Right renal pelvis (tissue), 4 donors: ENCODE measurements at places on chromosomes 12 and 14. TPM values are rescaled to one million over a fixed set of nuclear protein-coding genes. Genes with fewer than 3 reads are reported as not detected.
A peak's percentile ranks its signal among the peaks of the same experiment; 100 is the strongest.

PNP gene
- 58.0 TPM for polyA plus RNA-seq

IFNG-AS1 gene
- not detected for polyA plus RNA-seq

GPR162 gene
- 24.6 TPM for polyA plus RNA-seq

- no peak for DNase-seq
Observed at GRCh38 chr14:29710015-29710414, 217.6 kb downstream of the PRKD1 start.

GRCh38 chr12:28034271-28034670 is 61.7 kb upstream of the PTHLH start:
- no peak for DNase-seq

- DNase-seq, result no peak
Observed at GRCh38 chr12:94277426-94278000, 129.1 kb downstream of the PLXNC1 start.

DNA sequence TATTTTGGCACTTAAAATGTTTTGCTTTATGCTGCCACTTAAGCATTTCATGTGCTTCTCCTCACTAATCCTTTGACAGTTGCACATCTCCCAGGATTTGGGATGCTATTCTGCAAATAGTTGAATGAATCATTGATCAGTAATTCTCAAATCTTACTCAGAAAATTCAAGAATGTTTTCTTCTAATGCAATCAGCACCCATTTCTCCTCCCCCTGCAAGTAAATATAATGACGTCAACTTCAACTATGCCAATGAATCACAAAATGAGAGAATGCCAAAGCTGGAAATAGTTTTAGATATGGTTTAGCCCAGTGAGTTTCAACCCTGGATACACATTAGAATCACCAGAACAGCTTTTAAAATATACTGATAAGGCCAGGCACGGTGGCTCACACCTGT is 2.1 kb upstream of the BLOC1S1 start:
- no peak for DNase-seq

DNA sequence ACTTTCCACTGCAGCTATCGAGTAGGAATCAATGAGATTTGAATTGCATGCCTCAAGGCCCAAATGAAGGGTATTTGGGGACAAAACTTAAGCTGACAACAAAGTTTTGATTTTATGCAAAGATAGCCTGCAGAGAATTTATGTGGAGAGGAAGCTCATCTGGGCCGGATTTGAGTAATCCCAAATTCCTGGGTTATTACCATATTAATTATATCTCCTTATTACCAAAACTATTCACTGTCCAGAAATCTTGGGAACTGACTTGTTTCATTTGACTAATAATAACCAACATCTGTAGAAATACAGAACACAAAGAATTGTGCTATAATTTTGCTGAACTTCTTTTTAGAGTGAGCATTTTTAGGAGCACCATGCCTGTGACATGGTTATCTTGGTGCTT is 70.4 kb downstream of the KITLG start:
- DNase-seq, result no peak

PPP1R36 gene
- 1.2 TPM for polyA plus RNA-seq

PLEKHD1 gene
- 4.3 TPM for polyA plus RNA-seq

DNA sequence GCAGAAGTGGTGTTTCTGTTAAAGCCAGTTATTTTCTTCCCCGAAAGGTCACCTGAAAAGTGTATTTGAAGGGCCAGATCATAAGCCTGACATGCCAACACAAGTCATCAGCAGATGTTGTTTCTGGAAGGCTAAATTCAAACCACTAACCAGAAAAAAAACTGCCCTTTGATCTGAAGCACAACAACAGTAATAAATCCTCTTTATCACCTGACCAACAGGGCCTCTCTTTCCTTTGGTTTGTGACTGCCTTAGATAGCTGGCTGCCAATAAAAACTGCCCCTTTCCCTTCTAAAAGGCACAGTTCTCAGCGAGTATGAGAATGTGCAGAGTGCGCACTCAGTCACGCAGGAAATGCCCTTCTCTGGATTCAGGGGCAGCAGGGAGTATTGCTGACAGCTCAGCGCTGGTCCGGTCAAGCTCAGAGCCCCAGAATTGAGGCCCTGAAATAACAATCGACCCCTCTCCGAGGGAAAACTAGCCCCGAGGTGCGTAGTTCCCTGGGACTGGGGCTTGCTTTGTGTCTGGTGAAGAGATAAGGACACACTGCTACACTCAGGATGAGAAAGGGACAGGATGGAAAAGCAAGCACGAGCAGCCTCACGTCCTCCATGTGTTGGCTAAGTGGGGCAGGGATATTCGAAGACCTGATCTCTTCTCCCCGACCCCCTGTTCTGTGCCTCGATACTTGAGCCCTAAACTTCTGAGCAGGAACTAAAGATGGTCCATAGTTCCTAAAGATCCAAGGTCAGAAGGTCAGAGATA is 184.2 kb upstream of the GZMB start:
- peak; percentile 38 for DNase-seq

GRCh38 chr12:89129167-89129870 is 223.0 kb downstream of the DUSP6 start:
- no peak for DNase-seq

KRT6C gene
- polyA plus RNA-seq, result not detected

DNA sequence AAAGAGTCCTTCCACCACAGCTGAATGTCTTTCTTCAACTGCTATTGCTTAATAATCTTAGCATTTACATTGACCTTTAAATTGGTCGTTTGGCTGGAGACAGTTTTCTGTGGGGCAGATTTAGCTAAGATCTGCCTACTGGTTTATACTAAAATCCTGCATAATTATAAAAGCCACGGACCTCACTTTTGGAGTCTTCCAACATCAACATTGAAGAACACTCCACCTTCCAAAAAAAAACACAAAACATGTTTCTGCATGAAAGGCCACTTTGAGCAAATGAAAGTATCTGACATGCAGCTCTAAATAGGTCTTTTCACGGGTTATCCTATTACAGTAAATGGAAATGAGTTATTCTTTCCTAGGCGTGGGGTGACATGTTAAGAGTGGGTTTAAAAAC is 57.0 kb upstream of the KRR1 start:
- DNase-seq, result no peak

GRCh38 chr12:40775661-40776060 is 83.4 kb downstream of the CNTN1 start:
- DNase-seq, result no peak

WIF1 gene
- 2.6 TPM for polyA plus RNA-seq

- DNase-seq, result no peak
Observed at GRCh38 chr12:99388671-99389195, 258.8 kb upstream of the GARIN6 start.

TGM1 gene
- 1.4 TPM for polyA plus RNA-seq
